ENCODE measurements at places on chromosomes 16 and 17.

GRCh38 chr17:40819528-40820125 lies 2.8 kb downstream of the KRT10 start:
- DNase-seq = no peak

DNA sequence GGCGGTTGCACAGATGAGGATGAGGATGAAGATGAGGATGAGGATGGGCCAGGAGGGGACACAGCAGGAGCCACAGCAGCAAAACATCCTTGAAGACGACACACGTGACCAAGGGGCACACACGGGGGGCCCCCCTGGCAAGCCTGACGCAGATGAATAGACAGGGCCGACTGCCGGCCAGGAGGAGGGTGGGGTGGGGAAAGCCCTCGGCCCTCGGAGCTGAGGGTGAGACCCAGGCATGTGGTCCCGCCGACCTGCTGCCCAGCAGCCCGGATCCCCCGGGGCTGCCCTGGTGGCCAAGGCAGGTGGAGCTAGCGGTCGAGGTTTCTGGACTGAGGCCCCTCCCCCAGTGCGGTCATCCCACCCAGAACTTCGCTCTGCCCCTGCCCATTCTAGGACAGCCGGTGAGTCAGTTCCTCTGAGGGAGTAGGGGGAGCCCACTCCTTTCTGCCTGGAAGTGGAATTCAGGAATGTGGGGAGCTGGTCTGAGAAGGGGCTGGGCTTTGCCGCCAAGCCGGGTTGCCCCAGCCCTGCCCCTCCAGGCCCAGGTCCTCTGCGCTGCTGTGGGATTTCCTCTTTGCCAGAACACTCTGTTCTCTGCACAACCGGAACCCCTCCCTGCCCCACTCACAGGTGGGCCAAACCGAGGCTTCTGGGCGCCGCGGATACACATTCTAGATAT lies 9.9 kb downstream of the CYGB start:
- peak; percentile 92 for DNase-seq

DNA sequence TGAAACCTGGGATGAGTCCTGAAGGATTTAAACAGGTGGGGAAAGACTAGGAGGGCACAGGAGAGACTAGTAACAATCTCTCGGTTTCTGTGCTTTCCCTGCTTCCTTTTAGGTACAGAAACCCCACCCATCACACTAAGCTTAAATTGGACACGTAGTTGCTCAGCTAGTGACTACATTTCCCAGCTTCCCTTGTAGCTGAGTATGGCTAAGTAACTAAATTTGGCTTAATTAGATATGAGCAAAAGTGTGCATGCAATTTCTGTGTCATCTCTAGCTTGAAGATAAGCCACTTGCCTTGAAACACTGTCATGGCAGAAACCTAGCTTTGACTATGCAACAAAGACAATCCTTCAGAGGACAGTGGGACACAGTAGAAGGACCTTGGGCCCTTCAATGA lies 36.5 kb downstream of the CACNG1 start:
- DNase-seq = no peak

DNA sequence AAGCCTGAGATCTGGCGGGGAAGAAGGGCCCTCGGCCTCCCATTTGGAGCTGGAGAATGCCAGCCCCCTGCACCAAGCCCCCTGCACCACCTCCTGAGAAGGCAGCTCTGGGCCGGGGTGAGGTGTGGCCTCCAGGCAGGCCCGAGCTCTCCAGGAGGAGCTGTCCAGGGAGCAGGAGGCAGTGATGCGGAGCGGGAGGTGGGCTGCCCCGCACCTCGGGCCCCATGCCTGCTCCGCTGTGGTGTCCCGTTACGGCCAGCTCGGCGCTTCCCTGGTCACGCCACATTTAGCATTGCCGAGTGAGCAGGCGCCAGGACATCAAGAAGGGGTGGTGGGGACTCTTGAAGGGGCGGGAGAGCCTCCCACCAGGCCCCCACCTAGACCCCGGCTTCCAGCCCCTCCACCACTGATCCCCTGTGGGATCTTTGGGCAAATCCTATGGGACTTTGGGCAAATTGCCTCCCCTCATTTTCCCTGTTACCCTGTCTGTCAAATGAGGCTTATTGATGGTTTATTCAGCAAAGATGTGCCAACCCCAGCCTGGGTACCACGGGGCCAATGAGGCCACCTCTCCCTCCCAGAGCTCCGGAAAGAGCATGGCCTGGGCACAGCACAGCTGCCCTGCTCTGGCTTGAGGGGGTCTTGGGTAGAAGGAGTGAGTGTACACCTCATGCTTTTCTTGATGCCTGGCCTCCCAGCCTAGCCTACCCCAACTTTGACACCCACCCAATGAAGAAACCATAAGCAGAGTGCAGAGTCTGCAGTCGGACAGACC lies 15.3 kb downstream of the FOXN1 start:
- DNase-seq = peak; percentile 77

- no peak for DNase-seq
Observed at GRCh38 chr17:29948448-29949215, 7.2 kb downstream of the EFCAB5 start.
